Bronchial epithelial cell (primary cell): ENCODE measurements at places on chromosomes 2 and 18. TPM values are rescaled to one million over a fixed set of nuclear protein-coding genes. Genes with fewer than 3 reads are reported as not detected.
A peak's percentile ranks its signal among the peaks of the same experiment; 100 is the strongest.

DNA sequence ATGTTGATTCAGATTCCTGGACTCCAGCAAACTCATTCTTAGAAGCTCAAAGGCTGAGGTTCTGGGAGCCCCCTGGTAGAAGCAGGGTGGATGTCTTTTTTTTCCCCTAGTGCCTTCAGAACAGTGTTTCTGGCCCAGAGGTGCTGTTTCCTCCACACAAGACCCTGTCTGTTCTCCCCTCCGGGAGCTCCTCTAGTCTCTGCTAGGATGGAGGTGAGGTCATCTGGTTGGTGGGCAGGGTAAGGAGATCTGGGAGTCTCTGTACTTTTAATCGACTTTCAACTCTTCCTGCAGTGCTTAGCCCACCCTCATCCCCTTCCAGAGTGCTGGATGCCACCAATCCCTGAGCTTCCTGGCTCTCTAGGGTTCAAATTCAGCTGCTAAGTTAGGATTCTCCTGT is 192.0 kb downstream of the SH3BP4 start:
- no peak for DNase-seq

DNA sequence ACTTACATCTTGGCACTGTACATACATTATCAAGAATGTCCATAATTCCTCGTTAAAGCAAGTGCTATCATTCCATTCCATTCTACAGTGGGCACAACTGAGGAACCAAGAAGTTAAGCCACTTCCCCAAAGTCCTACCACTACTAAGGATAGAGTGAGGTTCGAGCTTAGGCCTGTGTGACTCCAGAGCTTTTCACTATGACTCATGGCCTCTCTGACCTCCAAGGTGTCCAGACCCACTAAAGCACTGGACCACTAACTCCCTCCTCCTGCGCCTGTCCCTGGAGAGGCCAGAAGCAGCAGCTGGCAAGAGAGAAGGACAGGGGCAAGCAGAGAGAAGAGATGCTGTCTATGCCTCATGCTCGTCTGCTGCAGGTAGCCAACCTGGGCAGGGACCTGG is 117.0 kb downstream of the ZBTB7C start:
- DNase-seq, result no peak

DNA sequence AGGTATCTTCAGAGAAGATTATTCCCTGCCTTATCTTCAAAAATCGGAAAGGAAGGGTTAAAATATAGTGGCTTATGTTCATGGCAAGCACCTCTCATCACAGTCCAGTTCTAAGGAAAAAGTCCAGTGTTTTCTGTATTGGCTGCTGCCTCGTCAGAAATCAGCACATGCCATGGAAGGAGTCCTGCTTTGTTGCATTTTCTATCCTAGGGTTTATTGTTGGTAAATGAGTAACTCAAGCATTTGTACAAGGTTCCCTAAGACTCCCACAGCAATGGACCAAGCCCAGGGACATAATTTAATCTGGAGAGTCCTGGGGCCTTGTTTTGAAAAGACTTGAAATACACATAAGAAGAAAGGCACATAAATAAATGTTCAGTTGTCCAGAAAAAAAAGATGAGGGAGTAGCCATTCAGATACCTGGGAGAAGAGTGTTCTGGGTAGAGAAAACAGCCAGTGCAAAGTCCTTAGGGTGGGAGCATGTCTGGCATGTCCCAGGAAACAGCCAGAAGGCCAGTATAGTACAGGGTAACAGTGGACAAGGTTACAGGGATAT is 26.4 kb downstream of the NBEAL1 start:
- no peak for DNase-seq

DNA sequence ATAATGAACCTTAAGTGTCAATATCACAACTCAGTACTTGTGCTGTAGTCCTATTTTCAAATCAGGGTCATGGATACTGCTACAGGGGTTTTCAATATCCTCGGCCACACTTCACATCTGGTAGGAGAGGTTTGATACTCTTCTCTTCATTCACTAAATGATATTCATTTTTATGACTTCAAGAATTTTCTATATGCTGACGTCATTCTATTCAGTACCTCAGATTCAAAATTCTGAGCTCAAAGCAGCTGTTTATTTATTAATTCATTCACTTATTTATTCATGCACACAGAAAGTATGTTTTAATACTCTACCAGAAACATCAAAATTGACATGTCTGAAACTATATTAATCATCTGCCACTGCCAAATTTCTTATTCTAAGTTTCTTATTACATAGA is 866.9 kb upstream of the LRRTM1 start:
- DNase-seq, result no peak

DNA sequence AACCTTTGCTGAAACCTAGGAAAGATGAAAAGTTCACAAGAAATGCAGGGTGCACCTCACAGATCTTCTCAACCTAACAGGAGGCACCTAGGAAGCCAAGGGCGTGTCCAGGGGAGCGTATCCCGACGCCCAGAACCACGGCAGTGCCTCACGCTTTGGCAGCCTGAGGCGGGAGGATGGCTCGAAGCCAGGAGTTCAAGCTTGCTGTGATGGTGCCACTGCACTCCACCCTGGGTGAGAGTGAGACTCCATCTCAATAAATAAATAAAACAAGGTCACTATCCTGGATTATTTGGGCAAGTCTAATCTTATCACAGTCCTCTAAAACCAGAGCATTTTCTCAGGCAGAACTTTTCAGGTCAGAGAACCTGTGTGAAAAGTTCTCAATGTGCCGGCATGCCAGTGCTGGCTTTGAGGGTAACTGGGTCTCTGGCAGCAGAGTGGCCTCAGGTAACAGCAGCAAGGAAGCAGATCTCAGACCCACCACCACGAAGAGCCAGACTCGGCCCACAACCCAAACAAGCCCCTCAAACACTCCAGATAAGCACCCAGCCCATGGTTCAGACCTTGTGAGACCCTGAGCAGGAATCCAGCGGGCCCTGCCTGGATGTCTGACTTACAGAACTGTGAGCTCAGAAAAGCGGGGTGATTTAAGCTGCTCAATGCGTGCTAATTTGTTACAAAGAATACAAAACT is 11.7 kb downstream of the HSBP1L1 start:
- no peak for DNase-seq

DNA sequence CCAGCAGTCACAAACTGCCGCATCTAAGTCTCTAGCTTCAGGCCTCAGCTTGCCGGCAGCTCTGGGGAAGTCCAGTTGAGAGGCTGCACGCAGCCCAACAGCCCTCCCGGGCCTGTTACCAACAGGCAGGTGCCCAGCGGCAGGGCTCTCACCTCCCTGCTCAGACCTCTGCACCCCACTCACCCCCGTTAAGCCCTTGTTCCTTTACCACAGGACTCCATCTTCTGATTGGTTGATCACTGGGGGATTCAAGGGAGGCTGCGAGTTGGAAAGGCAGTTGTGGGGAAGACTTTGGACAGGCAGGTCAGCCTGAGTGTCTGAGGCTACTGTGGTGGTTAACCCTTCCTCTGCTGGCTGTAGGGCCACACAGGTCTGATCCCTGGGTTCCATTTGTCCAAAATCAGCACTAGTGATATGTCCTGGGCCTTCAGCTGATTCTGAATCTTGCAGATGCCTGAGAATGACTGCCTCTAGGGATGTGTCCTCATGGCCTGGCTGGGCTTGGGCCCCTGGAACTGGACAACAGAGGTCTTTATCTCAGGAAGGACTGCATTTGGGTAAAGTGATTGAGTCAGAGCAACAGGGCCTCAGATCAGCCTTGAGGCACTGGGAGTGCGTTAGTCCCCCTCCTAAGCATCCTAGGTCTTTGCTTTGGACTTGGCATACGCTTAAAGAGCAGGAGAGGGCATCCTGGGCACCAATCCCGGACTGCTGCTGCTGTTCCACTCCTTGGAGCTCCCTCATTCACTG is 88.4 kb downstream of the APOB start:
- no peak for DNase-seq

DNA sequence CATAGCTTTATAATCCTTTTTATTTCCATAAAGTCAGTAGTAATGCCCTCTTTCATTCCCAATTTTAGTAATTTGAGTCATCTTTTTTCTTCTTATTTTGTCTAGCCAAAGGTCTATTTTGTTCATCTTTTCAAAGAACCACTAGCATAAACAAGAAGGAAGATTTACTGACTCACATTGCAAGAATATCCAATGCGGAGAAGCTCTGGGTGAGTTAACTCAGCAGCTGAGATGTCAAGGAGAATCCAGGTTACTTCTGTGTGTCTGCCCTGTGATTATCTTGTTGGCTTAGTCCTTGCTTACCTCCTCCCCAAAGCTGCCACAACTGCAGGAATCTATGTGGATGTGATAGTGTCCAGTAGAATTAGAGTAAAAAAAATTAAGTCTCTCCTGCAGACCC is 311.4 kb upstream of the NCKAP5 start:
- DNase-seq, result no peak

- peak; percentile 2 for DNase-seq
Measured at GRCh38 chr18:44258086-44258485, 422.6 kb upstream of the SETBP1 start.

GRCh38 chr2:164984428-164984827 is 29.1 kb upstream of the SLC38A11 start:
- no peak for DNase-seq

DNA sequence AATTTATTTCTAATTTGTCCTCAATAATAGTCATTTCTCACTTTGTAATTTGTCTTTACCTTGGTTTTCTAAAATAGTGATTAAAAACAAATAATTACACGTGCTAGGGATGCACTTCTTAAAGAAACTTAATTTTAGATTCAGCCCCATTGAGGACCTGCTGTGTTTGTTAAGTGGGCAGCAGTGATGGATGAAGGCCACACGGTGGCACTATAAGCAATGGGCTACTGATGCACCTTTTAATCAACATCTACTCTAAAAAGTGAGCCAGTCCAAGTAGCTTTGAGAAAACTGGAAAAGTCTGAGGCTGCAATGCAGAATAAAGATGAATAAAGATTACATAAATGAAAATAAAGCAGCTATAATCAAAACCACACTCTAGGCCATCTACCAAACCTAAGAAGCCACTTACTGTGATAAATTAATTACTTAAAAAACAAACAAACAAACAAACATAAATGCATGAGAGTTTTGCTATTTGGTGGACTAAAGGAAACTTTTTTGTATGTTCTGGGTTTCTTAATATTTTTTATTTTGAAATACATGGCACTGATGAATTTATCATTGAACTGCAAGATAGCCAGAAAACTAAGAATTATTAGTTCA is 89.3 kb downstream of the PDE11A start:
- peak; percentile 62 for DNase-seq

GRCh38 chr18:63244607-63245006 is 75.0 kb downstream of the BCL2 start:
- DNase-seq, result no peak

GRCh38 chr2:18396329-18397010 is 164.0 kb downstream of the RDH14 start:
- DNase-seq, result no peak

GRCh38 chr2:11925295-11926066 is 179.0 kb downstream of the LPIN1 start:
- no peak for DNase-seq

- no peak for DNase-seq
Measured at GRCh38 chr2:47905386-47906156, 727 bp downstream of the FBXO11 start.

DNA sequence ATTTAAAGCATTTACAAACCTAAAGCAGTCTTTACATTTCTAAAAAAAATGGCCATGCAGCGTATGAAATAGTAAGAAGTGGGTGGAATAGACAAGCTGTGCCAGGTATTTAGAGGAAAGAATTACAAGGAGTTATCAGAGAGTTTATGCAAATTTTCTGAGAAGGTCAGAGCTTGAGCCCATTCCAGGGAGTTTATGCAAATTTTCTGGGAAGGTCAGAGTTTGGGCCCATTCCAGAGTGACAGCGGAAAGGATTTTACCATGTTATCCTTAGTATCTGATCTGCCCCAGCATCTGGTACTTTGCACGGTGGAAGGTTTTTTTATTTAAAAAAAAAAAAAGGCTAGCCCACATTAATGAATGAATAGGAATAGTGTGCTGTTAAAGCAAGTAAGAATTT is 1.4 kb upstream of the DOK6 start:
- no peak for DNase-seq

GRCh38 chr2:76930056-76930744 is 592.0 kb downstream of the LRRTM4 start:
- no peak for DNase-seq

DNA sequence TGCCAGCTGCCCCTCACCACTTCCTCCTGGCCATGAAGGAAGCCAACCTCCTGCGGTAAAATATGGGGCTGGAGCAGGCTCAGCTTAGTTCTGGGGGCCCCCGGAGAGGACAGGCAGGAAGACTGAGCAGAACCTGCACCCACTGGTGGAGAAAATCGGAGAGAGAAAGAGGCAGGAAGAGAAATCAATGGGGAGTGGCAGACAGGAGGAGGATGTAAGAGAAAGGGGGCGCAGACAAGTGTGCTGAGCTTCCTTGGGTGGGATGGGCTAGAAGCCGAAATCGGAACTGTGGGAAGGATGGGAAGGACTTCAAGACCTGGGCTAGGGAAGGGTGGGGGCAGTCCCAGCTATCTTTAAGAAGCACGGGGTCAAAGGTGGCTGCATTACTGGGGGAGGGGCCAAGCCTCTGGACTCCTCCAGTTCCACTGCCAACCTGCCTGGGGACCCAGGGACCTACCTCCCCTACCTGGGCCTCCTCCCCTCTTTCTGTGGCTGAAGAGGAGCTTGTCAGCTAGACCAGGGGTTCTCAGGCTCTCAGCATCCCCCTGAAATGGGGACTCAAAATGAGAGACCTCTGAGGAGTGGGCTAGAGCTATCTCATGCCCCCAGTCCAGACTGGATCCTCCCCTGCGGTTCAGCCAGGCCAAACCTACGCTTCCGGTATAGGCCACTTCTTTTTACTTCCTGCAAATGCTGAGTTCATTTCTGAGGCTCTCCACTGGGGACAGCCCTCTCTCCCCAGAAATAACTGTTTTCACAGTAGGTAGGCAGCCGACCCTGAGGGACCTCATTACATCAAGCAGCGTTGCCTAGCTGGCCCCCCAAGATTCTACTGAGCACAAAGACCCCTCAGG is 33.6 kb upstream of the B3GNT7 start:
- no peak for DNase-seq

DNA sequence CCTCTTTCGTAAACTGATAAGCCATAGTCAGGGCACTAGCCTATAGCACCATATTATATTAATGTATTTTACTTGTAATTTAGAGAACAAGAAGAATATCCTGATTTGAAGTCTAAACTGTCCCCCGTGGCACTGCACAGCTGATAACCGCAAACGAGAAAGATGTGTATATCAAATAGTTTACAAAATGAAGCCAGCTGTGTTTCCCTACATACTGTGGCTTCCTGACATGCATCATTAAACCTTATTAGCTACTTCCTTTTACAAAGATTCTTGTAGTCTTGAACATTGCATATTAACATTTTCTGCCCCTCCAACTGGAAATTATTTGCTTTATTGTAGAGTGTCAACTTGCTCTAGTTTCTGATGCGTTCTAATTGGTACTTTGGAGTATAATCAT is 153.5 kb upstream of the NFATC1 start:
- DNase-seq, result no peak

- no peak for DNase-seq
Measured at GRCh38 chr2:204265681-204266181, 279.5 kb upstream of the PARD3B start.

The TANK gene
- 43.2 and 68.7 TPM in 2 replicates for total RNA-seq

The INPP4A gene
- total RNA-seq, result 18.2 and 23.8 TPM in 2 replicates

The SPDYA gene
- 0.79 and 1.4 TPM in 2 replicates for total RNA-seq

The CRYGC gene
- total RNA-seq, result not detected in 2 replicates

The ANKRD62 gene
- total RNA-seq, result under 0.01 and 0.13 TPM in 2 replicates

The LOXHD1 gene
- total RNA-seq, result not detected in 2 replicates

The IGFBP5 gene
- 0.51 and 9.2 TPM in 2 replicates for total RNA-seq
